ENCODE measurements at places on chromosomes 2 and 18. TPM values are rescaled to one million over a fixed set of nuclear protein-coding genes. Genes with fewer than 3 reads are reported as not detected.

The MAP2 gene
- total RNA-seq: 1.1 TPM

The CCDC68 gene
- total RNA-seq: 0.05 TPM

The SOWAHC gene
- total RNA-seq: 11.4 TPM

The CDK5R2 gene
- 0.09 TPM for total RNA-seq

All from HFFc6 (cell line).